ENCODE measurements at places on chromosomes 1 and 21.

DNA sequence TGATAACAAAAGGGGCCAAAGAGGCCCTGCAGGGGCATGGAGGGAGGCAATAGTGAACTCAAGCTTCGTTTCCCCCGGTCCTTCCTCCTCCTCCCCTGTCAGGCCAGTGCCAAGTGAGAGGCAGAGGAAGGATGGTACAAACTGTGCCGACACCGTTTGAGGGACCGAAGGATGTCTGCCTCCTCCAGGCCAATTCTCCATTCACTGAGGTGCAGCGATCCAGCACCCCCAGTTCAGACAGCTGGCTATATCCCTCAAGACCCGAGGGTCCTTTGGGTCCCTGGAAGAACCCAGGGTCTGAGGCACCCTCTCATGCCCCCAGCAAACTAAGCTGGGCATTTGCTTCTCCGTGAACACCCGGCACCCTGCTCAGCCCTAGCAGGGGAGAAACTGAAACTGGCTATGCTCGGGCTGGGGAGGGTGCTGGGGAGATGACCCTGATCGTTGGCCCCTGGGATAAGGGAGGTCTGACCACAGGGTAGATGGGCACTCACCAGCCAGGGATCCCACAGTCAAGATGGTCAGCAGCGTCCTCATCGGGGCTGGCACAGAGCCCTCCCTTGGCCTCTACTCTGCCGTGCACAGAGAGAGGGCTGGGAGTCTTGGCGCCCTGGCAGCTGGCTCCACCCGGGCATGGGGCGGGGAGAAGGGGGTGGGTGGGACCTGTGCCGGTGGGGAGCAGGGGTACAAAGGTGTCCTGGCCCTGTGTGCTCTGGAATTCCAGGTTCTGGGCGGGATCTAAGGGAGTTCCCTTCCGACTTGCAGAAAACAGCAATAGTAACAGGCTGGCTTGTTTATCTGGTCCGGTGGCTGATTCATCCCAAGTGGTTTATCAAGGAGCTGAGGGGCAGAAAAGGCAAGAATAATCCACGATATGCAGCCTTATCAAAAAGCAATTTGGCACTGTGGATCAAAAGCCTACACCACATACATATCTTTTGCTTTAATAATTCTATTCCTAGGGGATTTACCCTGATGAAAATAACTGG lies at the start of gene IL22RA1:
IL22RA1 (minus strand) TSS at position 595 of the 989 bp plus-strand sequence; CDS start at position 537, 58 bp downstream.
- DNase-seq: no peak

- no peak for DNase-seq
Measured at GRCh38 chr1:153100245-153100644, 5.9 kb upstream of the SPRR2E start.

DNA sequence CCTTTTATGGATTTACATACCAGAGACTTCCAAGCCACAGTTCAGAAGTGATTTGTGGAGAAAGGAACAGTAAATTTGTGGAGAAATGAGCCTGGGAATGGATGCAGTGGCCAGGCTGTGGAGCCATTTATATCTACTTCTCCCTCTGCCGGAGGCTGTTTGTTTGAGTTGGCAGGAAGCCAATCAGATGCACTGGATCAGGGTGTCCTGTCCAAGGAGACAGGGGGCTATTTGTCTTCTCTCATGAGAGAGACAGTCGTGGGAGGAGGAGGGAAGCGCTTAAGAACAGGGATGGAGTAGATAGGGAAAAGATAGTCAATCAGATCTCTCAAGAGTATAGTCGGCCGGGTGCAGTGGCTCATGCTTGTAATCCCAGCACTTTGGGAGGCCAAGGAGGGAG lies 2.8 kb upstream of the HAPLN2 start:
- DNase-seq: no peak

- DNase-seq: no peak
Measured at GRCh38 chr1:79295967-79296366, 289.4 kb upstream of the ADGRL4 start.

DNA sequence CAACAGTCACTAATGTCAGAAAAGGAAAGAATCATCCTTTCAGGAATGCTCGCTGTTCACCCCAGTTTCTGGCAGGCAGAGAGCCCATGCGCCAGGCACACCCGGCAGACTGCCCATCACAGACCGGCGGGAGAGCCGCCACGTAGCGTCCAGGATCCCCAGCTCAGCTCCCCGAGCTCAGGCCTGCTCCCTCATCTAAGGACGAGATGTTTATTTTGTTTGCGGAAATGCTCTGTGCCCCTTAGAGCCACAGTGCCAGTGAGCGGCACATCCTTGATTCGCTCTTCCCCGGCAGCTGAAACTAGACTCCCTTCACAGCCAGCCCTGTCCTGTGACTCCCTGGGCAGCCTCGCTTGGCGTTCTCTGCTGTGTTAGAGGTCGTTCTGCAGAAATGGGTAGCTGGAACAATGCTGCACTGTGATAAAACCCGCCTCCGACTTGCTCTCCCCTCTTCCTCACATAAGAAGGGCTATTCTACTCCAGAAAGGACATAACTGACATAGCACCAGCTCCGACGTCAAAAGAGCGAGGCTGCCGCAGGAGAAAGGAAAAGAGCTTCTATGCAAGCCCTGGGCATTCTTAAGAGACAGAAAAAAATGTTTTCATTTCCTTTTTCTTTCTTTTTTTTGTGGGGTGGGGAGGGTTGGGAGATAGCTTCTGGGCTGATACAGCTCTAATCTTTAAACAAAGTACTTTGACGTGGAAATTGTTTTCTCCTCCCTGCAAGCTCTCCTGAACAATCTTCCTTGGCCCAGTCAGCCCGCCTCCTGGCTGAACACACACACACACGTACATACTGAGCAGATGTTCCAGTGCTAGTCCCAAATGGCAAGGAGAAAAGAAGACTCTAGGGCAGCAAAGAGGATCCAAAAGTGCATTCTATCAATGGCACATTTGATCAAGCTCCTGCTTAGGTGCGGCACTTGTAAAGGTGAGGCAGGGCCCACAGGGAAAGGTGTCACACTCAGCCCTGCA lies 37.2 kb downstream of the MRAP start:
- no peak for DNase-seq

DNA sequence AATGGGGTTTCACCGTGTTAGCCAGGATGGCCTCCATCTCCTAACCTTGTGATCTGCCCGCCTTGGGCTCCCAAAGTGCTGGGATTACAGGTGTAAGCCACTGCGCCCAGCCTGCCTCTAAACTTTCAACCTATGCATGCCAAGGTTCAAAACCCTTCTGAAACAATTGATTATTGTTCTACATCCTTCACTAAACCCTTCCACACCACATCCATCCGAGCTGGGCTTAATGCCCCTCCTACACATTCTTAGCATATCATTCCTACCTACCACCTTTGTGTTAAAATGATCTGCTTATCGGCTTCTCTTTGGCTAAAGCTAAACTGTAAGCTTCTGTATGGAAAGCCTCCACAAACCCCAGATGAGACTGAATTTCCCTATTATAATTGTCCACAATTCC lies 40.8 kb upstream of the DOCK7 start:
- DNase-seq: no peak

GRCh38 chr21:15272171-15272570 lies 207.4 kb upstream of the NRIP1 start:
- no peak for DNase-seq

GRCh38 chr1:165619647-165620151 lies 11.3 kb upstream of the MGST3 start:
- DNase-seq: no peak

DNA sequence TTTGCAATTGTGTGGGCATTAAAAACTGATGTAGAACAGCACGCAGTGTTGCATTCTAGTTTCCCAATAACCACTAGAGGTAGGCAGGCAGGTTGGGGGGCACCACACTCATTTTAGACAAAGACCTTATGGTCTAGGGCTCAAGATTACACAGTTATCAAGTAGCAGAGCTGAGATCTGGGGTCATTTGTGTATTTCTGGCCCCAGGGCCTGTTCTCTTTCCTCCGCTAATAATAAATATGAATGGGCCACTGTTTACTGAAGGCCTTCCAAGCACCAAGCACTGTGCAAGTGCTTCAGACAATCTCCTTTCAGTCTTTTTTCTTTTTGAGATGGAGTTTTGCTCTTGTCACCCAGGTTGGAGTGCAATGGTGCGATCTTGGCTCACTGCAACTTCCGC lies 23.9 kb downstream of the LDLRAD2 start:
- no peak for DNase-seq

DNA sequence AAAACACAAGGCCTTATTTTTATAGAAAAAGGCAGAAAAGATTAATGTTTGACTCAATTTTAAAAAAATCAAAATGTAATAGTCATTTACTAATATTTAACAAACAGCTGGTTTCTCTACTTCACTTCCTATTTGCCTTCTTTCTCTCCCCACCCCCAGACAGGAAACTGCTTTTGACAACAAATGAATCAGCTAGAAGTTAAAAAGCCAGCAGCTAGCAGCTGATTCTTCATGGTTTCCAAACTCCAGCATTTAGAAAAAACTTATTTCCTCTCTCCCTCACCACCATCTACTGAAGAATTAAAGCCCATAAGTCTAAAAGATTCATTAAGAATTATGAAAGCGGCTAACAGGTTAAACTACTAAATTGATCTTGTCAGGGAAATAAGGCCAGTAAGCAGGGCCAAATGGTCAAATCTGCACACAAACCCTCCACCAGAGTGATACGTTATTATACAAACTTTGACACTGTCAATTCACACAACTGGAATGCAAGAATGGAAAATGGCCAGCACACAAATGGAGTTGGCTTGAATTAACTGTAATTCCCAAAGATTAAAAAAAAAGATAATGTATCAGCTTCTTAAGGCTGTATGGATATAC lies 4.0 kb downstream of the WDR26 start:
- no peak for DNase-seq

DNA sequence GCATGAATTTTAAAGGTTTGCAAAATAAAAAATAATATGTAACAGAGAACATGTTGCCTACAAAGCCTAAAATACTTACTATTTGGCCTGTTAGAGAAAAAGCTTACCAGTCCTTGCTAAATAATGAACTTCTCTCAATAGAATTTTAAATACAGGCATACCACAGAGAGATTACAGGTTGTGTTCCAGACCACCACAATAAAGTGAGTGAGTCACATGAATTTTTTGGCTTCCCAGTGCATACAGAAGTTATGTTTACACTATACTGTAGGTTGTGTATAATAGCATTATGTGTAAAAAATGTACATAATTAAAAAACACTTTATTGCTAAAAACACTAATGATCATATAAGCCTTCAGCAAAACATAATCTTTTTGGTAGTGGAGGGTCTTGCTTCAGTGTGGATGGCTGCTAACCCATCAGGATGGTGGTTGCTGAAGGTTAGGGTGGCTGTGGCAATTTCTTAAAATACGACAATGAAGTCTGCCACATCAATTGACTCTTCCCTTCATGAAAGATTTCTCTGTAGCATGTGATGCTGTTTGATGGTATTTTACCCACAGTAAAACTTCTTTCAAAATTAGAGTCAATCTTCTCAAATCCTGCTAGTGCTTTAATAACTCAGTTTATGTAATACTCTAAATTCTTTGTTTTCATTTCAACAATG lies 48.6 kb downstream of the SCYL3 start:
- DNase-seq: no peak

DNA sequence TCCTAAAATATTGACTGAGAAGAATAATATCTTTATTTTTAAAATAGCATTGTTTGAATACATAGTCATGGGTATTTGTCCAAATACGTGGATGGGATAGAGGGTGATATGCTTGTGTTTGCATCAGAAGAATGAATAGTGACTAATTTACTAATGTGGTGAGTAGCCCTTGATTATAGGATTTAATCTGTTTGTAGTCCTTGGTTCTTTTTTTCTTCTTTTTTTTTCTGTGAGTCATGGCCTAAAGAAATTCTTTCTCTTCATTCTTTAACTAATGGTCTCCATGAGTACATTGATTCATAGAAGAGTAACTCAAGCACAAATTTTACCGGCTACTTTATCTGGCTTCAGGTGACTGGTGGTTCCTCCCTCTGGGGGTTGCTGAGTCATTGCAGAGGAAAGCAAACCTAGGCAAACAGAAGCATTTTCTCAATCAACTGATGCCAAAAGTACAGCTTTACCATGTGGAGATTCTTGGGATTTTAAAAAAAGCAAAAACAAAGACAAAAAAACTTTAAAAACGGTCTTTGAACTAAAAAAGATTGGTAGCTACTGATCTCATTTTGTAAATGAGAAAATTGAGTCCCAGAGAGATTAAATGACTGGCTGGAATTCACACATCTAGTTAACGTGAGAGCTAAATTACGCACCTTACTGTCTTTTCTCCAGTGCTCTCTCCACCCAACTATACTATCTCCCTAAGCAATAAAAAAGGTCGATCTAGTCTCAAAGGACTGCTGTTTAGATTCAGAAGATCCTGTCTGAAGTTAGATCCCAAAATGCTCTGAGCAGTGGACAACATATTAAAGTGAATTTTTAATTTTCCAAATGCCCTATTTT lies 40.5 kb downstream of the AK5 start:
- no peak for DNase-seq

DNA sequence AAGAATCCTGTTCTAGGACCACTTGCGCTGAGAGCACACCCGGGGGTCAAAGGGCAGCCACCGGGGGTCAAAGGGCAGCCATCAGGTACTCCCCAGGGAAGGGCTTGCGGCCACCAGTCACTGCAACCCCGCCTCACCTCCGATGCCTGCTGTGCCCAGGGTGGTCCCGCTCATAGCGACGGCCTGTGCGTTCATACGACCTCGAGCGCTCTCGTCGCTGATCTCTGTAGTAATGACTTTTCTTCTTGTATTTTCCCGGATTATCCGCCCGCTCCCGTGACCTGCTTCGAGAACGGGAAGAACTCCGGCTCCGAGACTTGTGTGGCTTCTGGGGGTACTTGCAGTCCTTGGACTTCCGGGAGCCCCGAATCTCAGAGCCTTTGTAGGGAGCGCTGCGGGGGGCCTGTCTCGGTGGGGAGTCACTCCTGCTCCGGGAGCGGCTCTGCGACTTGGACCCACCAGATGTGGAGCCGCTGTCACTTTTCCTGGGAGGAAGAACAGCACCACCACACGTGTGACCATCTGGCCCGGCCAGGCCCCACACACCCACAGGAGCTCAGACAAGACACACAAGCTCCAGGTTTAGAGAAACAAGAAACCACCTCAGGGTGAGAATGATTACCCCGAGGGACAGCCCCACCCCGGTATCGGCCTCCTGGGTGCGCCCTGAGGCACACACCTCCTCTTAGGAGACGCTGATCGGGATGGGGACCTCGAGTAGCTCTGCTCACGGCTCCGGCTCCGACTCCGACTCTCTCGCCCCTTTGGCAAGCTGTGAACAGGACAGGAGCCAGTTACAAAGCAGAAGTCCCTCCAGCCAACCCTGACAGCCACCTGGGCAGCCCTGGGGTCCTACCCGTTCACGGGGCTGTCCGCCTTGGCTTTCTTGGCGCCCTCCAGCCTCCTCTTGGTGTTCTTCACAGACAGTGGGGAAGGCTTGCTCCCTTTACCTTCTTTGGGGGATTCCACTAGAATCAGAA lies 11.7 kb downstream of the CCNL2 start:
- no peak for DNase-seq

- DNase-seq: no peak
Measured at GRCh38 chr1:174433451-174433850, 14.3 kb upstream of the GPR52 start.

GRCh38 chr1:169809370-169810095 lies 14.8 kb upstream of the METTL18 start:
- DNase-seq: no peak

GRCh38 chr1:164821648-164822047 lies 262.7 kb downstream of the PBX1 start:
- DNase-seq: no peak

GRCh38 chr1:7893529-7894180 lies 40.8 kb upstream of the UTS2 start:
- DNase-seq: no peak
